Activated CD4-positive, alpha-beta memory T cell treated with anti-CD3 and anti-CD28 coated beads for 36 hours (primary cell): ENCODE measurements at places on chromosomes 3 and 15. TPM values are rescaled to one million over a fixed set of nuclear protein-coding genes. Genes with fewer than 3 reads are reported as not detected.

GRCh38 chr15:25930931-25931330 is 67.8 kb upstream of the ATP10A start:
- H3K27me3 ChIP-seq, result peaks cover 5% of the 10 kb centered on the region
- H3K36me3 ChIP-seq, result no peaks in the 10 kb centered on the region
- peaks cover 7% of the 10 kb centered on the region for H3K4me1 ChIP-seq
- H3K27ac ChIP-seq, result no peak overlapping the region
- H3K4me3 ChIP-seq, result no peak overlapping the region
- no peak for DNase-seq

The TRH gene
- not detected for total RNA-seq

- peaks cover 25% of the 10 kb centered on the region for H3K36me3 ChIP-seq
- H3K27me3 ChIP-seq, result no peaks in the 10 kb centered on the region
- peak overlapping the region; percentile 99 for H3K27ac ChIP-seq
- peaks cover 39% of the 10 kb centered on the region for H3K4me1 ChIP-seq
- H3K4me3 ChIP-seq, result peak overlapping the region; percentile 99
- peak; percentile 54 for DNase-seq
Measured at GRCh38 chr15:68819495-68820294, 1.0 kb downstream of the ANP32A start.

- no peak overlapping the region for H3K4me3 ChIP-seq
- no peak for DNase-seq
- no peaks in the 10 kb centered on the region for H3K36me3 ChIP-seq
- H3K4me1 ChIP-seq, result peaks cover 10% of the 10 kb centered on the region
- H3K27ac ChIP-seq, result no peak overlapping the region
Measured at GRCh38 chr15:94177112-94177511, 54.2 kb upstream of the MCTP2 start.

- no peaks in the 10 kb centered on the region for H3K27me3 ChIP-seq
- peak; percentile 21 for DNase-seq
- peaks cover 12% of the 10 kb centered on the region for H3K4me1 ChIP-seq
- no peak overlapping the region for H3K4me3 ChIP-seq
- H3K36me3 ChIP-seq, result peaks cover 64% of the 10 kb centered on the region
- peak overlapping the region; percentile 74 for H3K27ac ChIP-seq
Measured at GRCh38 chr15:34154725-34155204, 52.9 kb downstream of the PGBD4 start.
